Common myeloid progenitor, CD34-positive (primary cell): ENCODE measurements at places on chromosomes 1 and 21.

DNA sequence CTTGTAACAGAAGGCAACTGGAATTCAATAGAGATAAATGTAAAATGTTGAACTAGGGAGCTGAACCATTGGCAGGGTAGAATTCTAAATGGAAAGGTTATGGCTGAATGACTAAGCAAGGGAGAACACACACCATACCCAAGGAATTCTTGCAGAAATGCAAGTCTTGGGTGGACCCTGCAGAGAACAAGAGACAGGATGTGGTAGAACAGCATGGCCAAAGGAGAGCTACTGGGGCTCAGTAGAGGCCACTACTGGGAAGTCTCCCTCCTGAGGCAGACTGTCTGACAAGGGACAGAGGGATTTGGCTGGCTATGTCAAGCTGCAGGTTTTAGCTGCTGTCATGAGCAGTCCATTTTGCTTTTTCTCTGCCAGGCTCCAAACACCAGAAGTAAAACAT is 180.9 kb downstream of the TNR start:
- DNase-seq = no peak

GRCh38 chr1:243253926-243254232 is 1.2 kb downstream of the CEP170 start:
- DNase-seq = no peak

DNA sequence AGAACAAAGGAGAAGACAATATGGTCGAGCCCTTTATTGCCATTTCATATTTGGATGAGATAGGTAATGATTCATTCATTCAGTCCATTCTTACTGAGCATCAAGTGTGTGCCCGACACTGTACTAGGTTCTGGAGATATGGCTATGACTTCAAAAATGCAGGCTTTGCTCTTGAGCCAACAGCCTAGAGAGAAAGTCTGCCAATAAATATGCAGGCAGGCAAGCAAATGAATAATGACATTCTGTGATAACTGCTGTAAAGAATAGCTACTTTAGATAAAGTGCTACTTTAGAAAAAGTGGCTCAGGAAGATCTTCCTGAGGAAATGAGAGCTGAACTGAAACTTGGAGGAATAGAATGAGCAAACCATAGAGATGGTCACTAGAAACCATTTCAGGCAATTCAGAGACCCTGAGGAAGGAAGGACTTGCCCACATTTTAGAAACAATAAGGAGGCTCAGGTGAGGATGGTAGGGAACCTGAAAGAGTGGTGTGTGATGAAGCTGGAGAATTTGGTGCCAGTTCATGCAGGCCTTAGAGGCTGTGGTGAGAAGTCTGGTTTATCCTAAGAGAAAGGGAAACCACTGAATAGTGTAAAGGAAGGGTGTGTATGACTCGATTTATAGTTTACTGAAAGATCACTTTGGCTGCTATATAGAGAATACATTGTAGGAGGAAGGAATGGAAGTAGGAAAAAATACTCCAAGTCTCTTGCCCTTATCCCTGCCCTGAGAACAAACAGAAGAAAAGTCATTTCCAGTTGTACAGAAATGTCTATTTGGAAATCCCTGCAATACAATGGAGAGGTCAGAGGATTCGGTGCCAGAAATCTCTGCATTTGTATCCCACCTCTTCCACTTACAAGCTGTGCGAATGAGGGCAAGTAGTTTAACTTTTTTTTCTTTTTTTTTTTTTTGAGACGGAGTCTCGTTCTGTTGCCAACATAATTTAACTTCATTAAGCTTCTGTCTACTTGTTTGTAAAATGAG is 167.9 kb downstream of the VPS13D start:
- no peak for DNase-seq

- DNase-seq = no peak
These were observed 7.9 kb downstream of the SAMD11 start for GRCh38 chr1:931380-932172.

GRCh38 chr1:21220815-21221214 is 44.1 kb upstream of the EIF4G3 start:
- no peak for DNase-seq

DNA sequence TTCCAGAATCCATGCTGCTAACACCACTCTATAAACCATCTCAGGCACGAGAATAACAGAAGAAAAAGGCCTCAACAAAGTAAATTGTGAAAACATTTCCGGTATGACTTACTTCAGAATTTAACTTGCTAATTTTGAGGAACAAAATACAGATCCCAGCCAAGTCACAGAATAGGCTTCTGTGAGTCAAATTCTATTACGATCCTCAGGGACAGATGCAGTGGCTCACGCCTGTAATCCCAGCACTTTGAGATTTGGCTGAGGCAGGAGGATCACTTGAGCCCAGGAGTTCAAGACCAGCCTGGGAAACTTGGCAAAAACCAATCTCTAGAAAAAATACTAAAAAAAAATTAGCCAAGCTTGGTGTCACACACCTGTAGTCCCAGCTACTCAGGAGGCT is 8.8 kb upstream of the CCDC27 start:
- no peak for DNase-seq

DNA sequence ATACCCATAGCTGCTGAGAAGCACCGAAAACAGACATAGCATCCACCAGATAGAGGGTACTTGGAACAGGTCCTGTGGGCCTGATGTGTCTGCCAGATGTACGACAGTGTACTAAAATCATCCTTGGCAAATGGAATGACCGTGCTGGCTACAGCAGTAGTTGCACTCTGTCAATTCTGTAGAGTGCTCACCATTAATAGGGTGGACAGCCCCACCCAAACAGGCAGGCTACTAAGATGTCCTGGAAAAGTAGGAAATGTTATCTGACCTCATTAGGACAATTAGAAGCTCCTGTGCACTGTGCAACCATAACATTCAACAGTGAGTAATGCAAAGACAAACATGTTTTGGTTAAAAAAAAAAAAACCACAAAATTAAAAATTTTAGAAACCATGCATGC is 106.2 kb downstream of the PTPN14 start:
- no peak for DNase-seq

DNA sequence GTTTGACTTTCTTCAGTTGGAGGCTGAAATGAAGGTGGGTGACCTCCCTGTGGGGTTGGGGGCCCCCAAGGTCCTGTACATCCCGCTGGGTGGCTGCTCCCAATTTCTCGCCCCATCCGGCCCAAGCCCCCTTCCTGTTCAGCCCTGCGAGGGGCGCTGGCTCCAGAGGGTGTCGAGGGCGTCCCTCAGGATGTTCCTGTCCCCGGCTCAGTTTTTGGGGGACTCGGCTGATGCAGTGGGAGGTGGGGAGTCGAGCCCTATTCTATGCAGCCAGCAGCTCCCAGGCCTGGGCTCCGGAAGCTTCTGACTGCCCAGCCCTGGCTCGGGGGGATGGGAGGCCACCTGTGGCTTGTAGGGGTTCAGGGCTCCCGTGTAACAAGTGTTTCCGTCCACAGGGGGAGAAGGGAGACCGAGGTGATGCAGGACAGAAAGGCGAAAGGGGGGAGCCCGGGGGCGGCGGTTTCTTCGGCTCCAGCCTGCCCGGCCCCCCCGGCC is 38.2 kb downstream of the SLC19A1 start:
- DNase-seq = no peak

DNA sequence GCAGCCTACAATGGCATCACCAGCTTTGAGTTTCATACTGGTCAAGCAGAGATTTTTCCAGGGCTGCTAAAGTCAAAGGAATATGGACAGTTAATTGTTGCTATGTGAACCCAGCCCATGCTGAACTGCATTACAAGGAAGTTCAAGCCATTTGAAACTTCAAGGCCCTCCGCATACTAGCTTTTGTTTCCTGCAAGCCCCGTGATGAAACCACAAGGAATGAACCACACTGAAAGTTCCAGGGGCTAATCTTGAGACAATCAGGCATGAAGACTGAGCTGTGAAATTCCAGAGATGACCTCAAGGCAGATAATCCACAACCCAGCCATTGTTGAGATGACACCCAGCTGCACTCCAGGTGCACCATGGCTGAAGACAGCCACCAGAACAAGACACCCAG is 180.8 kb downstream of the C1orf21 start:
- peak; percentile 84 for DNase-seq

GRCh38 chr1:4614371-4615137 is 39.9 kb upstream of the AJAP1 start:
- no peak for DNase-seq

- DNase-seq = no peak
These were observed 75.5 kb upstream of the MACF1 start for GRCh38 chr1:39128959-39129358.

- DNase-seq = peak; percentile 95
These were observed 168.6 kb downstream of the TRIM33 start for GRCh38 chr1:114342376-114342775.

- no peak for DNase-seq
These were observed 10.0 kb downstream of the ARID1A start for GRCh38 chr1:26705788-26706311.

GRCh38 chr1:212752934-212753497 is 38.6 kb downstream of the NSL1 start:
- peak; percentile 44 for DNase-seq

GRCh38 chr1:212237651-212238050 is 47.6 kb upstream of the PPP2R5A start:
- DNase-seq = no peak

- no peak for DNase-seq
These were observed 4.7 kb upstream of the PFKL start for GRCh38 chr21:44295163-44295573.

DNA sequence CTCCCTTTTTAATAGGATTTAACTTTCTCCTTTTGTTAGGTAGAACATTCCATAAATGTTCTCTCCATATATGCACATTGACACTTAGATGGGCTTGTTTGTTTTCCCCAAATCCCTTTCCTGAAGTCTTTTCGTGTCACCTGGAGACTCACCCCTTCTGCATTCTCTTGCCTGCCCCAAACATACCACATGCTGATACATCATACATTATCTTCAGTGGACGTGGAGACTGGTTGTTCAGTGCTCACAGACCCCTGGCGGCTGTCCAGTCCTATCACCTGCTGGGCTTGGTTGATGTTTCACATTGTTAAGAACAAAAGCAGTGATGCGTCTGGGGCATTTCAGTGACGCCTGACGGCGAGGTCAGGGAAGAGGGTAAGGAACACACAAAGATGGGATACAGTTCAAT is 22.2 kb downstream of the FMOD start:
- DNase-seq = no peak

- DNase-seq = peak; percentile 52
These were observed 165.8 kb upstream of the HMCN1 start for GRCh38 chr1:185568155-185569123.

DNA sequence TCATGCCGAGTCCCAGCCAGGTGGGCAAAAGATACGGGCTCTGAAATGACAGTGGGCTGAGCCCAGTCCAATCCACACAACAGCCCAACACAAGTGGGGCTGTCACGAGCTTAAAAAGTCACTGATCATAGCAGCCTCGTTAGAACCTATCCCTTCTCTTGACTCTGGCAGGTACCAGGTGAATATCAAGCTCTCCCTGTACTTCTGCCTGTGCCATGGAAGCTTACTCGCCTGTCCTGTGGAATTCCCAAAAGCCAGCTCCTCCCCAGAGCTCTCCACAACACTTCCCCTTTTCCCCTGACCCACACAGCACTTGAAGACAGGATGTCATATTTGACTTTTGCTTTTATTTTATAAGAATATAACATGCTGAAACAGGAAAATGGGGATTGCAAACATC is 5.9 kb downstream of the RGS16 start:
- no peak for DNase-seq

DNA sequence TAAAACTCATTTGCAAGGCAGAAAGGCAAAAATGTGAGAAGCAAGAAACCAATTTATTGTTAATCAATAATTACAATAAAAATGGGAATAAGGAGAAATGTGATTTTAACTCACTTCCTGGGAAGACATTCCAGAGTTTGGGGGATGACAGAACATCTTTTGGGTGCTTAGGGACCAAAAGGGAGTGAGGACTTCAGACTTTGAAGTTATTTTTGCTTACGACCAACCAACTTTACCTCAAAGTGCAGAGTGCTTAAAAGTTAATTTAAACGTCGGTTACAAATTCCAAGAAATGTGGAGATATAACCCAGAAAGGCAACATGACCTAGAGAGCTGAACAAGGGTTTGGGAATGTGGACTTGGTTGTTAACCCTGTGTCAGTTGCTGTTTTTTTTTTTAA is 234.5 kb upstream of the C1orf105 start:
- DNase-seq = no peak

DNA sequence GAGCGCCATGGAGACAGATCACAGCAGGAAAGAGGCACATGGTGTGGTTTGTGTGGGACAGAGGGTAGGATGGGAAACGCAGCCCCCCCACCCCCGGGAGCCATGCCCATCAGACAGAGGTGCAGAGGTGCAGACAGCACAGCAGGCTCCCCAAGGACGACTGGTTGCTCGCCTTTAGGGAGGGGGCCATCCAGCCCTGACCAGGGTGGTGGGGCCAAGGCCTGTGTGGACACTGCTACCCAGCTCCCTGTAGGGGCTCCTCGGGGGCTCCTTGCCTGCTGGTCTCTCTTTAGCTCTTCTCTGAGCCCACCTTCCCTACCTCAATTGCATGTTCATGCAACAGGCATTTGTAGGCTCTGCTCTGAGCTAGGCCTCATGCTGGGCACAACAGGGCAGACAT is 3.7 kb downstream of the KCNAB2 start:
- DNase-seq = no peak

DNA sequence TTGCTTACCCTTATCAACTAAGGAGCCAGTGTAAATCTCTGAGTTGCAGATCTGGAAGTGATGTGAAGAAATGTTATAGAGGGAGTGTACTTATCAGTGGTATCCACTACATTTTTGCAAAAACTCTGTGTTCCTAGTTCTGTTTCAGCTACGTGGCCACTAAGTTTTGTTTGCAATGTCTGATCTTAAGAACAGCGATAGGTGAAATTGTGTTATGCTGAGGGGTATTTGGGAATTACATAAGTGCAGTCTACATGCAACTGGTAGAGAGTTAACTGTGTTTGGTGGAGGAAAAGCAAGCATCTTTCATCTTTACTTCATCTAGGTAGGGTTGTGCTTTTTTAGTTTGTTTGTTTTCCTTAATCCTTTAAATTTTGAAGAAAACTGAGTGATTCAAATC is 198.8 kb upstream of the SGIP1 start:
- DNase-seq = no peak
